ENCODE measurements at places on chromosomes 6 and 20. TPM values are rescaled to one million over a fixed set of nuclear protein-coding genes. Genes with fewer than 3 reads are reported as not detected.

Gene PABPC1L
- 48.1 TPM for total RNA-seq

DNA sequence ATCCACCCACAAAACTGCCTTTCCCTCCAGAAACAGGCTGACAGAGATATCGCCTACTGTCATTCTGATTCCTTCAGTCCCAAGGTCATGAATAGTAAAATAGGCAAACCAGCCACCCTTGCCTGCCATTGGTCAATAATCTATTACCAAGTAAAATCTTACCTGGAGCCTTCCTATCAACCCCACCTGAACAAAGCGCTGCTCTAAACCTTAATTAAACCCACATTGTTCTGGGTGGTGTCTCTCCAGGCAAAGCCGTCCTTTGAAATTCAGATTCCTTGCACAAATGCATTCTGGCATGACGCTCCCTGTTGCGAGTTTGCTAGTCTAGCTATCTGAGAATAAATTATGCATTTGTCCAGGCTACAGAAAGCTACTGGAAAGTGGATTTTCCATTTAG is 291.6 kb upstream of the ECI2 start:
- no peak for DNase-seq

Gene CLDN20
- not detected for total RNA-seq

GRCh38 chr20:8153281-8153908 is 21.3 kb downstream of the PLCB1 start:
- no peak for DNase-seq

DNA sequence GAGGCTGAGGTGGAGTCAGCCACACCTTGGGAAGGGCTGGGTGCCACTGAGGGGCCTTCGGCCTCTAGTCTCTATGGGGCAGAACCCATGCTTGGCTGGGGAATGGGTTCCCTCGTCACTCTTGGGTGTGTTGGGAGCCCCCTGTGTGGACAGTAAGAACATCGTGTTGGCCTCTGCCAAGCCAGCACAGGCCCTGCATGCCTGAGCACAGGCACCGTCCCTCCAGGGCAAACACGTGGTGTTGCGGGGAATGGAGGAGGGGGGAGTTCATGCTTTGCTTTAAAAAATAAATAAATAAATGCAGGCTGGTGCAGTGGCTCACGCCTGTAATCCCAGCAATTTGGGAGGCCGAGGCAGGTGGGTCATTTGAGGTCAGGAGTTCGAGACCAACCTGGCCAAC is 63.0 kb downstream of the EZR start:
- no peak for DNase-seq

DNA sequence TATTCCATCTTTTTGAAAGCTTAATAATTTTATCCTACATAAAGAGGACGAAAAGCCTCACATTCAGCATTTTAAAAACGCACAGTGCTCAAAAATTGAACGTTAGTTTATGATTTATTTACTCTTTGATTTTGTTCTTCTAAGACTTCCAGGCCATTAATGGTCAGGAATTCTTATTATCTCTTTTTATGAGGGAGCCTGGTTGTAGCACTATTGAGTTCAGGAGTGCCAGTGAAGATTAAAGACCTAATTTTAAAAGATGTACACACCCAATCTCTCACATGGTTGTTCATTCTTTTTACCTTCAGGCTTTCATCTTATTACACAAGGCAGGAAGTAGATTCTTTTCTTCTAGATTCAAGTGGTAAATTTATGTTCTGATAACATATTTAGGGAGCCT is 68.6 kb downstream of the HDDC2 start:
- no peak for DNase-seq

- DNase-seq: no peak
These were observed 120.8 kb upstream of the LGSN start for GRCh38 chr6:63440594-63440993.

Gene PROCR
- total RNA-seq: 6.4 TPM

Gene CYB5R4
- 34.0 TPM for total RNA-seq

- DNase-seq: no peak
These were observed 305.8 kb downstream of the CD83 start for GRCh38 chr6:14423330-14423729.

- no peak for DNase-seq
These were observed 138.8 kb upstream of the LAMA2 start for GRCh38 chr6:128743974-128744765.

- DNase-seq: no peak
These were observed 6.7 kb downstream of the TAAR9 start for GRCh38 chr6:132544826-132545225.

DNA sequence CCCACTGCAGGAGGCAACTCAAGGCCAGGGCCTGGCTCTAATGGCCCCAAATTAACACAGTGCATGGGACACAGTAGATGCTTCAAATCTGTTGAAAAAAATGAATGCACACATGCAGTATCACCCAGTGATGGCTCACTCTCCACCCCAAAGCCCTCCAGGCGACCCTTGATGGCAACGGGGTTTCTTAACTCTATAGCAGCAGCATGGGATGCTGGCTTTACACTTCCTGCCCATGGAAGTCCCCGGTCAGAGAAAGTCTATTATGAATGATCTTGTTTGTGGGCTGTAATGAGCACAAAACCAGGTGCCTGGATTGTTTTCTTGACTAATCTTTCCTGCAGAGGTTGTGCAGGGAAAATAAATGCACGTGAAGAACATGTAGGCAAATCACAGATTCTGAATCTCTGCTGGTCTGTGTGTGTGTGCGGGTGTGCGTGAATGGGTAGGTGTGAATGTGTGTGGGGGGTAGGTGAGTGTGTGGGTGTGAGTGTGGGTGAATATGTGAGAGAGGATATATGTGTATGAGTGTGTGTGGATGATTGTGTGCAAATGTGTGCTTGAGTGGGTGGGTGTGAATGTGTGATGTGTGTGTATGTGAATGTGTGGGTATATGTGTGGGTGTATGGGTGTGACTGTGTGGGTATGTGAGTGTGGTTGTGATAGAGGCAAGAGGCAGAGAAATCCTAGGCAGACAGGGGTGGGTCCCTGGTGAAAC is 60.1 kb upstream of the MLN start:
- DNase-seq: no peak

GRCh38 chr6:24991810-24992467 is 56.2 kb upstream of the RIPOR2 start:
- DNase-seq: peak; percentile 91

Gene MCM3
- total RNA-seq: 46.2 TPM

- DNase-seq: no peak
These were observed 74.6 kb downstream of the GPX5 start for GRCh38 chr6:28600245-28600644.

Gene CCND3
- 409 TPM for total RNA-seq

- DNase-seq: no peak
These were observed 68.1 kb downstream of the DLL1 start for GRCh38 chr6:170222498-170223471.

- DNase-seq: no peak
These were observed 191.5 kb upstream of the BMP2 start for GRCh38 chr20:6575912-6576401.

Gene FAM110A
- 91.0 TPM for total RNA-seq

DNA sequence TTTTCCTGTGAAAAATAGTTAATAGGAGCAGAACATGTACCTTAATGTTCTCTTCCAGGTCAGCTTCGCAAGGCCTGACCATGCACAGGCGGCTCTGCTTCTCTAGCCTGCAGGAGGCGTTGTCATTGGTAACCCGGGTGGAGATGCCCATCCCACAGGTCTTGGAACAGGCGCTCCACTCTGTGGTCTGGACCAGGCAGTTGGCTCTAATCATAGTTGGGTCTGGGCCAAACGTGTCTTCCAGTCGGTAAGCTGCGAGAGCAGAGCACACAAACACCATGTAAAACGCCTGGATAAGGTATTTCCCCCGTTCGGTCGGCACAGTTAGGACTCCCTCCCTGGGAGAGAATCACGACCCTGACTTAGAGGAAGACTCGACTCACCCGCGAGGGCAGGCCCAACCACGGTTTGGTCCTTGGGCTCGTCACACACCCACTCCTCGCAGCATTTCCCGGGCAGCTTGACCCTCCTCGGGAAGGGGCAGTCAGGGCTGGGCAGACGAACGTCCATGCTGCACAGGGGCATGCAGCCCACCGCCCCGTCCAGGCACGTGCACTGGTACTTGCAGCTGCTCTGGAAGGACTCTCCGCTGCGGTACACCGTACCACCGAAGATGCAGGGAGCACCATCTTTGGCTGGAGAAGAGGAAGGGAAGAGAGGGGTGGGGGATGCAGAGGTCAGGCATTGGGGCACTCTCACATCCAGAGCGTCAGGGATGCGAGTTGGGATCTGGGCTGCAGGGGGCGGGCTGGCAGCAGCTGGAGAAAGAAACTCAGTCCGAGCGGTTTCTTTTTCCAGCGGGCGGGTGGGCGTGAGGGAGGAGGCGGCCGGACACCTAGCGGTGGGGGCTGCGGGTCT is 1.0 kb downstream of the CCN2 start:
- DNase-seq: no peak

GRCh38 chr6:6912817-6913744 is 194.7 kb upstream of the RREB1 start:
- no peak for DNase-seq

GRCh38 chr20:9260027-9260426 is 191.1 kb downstream of the PLCB4 start:
- DNase-seq: no peak

Gene HLA-DRB1
- total RNA-seq: 123 TPM

Gene TFAP2A
- total RNA-seq: not detected

Gene TCP11
- total RNA-seq: not detected

GRCh38 chr6:20610636-20611370 is 76.5 kb downstream of the CDKAL1 start:
- DNase-seq: no peak

GRCh38 chr6:72535124-72535523 is 86.7 kb upstream of the KCNQ5 start:
- no peak for DNase-seq

DNA sequence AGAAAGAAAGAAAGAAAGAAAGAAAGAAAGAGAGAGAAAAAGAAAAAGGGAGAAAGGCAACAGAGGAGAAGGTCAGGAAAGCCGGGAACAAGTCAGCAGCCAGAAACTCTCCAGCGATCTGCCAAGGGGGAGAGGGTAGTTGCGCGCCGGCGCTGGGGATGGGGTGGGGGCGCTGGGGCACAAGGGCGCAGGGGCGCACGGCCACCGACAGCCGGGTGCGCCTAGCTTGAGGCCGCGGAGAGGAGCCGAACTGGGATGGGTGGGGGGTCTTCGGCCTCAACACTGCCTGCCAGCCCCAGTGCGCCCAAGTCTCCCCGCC is 533 bp upstream of the RSPO3 start:
- no peak for DNase-seq

GRCh38 chr20:7090001-7090400 is 322.5 kb downstream of the BMP2 start:
- DNase-seq: no peak

Gene SLC26A8
- not detected for total RNA-seq

Gene BMP6
- total RNA-seq: 0.25 TPM

GRCh38 chr20:15739035-15739434 is 834.2 kb downstream of the KIF16B start:
- DNase-seq: no peak

DNA sequence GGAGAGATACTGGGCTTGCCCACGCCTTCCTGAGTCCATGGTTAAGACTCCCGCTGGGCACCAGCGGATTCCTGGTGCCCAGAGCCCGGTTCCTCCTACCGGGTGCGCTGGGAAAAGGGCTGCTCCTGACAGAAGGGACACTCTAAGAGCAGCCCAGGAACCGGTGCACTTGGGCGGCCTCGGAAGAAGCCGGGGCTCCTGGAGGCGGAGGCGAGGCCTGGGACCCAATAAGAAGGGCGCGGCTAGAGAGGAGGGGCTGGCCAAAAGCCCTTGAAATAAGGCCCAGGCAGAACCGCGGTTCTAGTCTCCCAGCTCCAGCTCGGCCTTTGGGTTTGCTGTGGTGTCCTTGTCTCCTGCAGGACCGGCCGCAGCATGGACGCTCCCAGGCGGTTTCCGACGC is at the start of gene KHDC3L:
Gene KHDC3L, plus strand, starts transcription at position 301 of the 400 bp plus-strand sequence. Its CDS starts 72 bp downstream, at position 373.
- no peak for DNase-seq

DNA sequence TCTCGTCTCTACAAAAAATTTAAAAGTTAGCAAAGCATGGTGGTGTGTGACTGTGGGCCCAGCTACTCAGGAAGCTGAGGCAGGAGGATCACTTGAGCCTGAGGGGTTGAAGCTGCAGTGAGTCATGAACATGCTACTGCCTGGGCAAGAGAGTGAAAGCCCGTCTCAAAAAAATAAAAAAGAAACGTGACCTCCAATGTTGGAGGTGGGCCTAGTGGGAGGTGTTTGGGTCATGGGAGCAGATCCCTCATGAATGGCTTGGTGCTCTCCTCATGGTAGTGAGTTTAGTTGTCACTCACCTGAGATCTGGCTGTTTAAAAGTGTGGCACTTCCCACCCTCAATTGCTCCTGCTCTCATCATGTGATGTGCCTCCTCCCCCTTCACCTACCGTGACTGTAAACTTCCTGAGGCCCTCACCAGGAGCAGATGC is 24.3 kb downstream of the RBL1 start:
- peak; percentile 45 for DNase-seq

Gene TEAD3
- total RNA-seq: 0.39 TPM

GRCh38 chr20:41783423-41784208 is 165.4 kb upstream of the CHD6 start:
- no peak for DNase-seq
